ENCODE measurements at places on chromosomes 7 and 10.

DNA sequence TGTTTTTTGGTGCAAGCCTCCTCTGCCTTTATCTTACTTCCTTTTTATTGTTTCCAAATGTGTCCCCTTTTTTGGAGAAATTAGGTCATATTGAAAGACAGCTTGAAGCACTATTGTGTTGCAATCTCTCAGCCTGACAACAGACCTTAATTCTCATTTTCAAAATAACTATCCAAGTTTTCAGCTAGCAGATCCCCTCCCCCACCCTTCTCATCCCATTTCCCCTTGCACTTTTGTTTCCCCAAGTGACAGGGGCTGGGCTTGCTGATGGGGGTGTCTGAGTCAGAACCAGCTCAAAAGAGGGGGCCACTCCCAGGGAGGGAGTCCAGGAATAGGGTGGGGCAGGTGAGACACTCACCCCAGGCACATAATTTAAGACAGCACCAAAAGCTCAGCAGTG is 75.3 kb downstream of the MKI67 start:
- no peak for DNase-seq

GRCh38 chr10:132549371-132549770 is 11.8 kb downstream of the INPP5A start:
- DNase-seq, result no peak

DNA sequence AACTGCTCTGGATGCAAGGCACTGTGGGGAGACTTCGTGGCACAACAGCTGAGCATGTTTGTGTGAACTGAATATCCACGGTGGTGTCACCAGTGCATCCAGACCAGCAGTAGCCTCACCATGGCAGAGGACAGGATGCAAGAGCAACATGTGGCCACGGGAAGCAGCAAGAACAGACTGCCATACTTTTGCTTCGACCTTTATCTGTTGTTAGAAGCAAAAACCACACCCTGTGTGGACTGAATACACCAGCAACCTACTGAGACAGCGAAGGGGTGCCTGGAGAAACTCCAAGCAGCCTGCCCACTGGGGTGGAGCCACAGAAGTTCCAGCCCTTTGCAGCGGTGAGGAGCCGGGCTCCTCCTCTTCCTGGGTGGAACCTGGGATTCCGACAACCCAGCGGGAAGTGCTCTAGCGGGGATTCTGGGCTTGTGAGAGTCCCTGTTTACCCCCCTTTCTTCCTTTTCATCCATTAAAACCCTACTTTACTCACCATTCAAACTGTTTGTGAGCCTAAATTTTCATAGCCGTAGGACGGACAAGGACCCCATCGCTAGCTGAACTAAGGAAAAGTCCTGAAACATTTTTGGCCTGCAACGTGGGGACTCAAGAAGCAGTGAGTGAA is 584.9 kb downstream of the GRM8 start:
- peak; percentile 49 for DNase-seq

DNA sequence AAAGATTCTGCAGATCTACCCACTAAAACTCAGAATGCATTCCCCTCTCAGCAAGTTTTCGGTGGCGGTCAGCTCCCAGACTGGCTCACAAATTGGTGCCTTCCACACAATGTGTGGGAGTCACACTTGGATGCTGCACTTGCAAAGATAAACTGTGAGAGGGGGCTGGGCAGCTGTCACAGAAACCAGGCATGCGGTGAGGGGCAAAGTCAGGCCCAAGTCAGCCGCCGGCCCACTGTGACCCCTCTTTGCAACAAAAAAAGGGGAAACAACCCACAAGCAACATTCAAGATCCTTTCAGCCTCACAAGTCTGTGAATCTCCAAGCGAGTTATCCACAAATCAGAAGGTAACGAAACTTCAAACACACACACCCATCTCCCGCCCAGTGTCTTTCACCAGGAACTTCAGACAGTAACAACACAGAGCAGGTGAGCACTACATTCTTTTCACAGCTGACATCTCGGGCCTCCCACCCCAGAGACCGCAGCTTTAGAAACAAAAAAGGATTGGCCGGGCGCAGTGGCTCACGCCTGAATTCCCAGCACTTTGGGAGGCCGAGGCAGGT is 32.0 kb downstream of the SNX8 start:
- DNase-seq, result no peak

DNA sequence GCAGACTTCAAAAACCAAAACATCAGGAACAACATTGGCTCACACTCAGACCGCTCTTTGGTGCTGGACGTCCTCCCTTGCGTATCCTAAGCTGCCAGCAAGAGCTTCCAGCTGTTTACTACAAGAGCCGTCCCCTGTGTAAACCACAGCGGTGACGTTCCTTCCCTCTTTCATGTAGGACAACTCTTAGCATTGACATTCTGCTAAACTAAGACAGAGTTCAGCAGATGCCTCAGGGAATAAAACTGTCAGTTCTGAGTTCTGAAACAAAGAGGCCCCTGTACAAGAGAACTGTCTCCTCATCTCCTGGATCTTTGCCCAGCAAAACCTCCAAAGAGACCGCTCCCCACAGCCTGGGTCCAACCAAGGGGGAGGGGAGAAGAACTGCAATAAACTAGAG is 57.8 kb upstream of the OPALIN start:
- DNase-seq, result no peak

- DNase-seq, result no peak
These were observed 4.6 kb downstream of the CRYGN start for GRCh38 chr7:151435103-151435916.

DNA sequence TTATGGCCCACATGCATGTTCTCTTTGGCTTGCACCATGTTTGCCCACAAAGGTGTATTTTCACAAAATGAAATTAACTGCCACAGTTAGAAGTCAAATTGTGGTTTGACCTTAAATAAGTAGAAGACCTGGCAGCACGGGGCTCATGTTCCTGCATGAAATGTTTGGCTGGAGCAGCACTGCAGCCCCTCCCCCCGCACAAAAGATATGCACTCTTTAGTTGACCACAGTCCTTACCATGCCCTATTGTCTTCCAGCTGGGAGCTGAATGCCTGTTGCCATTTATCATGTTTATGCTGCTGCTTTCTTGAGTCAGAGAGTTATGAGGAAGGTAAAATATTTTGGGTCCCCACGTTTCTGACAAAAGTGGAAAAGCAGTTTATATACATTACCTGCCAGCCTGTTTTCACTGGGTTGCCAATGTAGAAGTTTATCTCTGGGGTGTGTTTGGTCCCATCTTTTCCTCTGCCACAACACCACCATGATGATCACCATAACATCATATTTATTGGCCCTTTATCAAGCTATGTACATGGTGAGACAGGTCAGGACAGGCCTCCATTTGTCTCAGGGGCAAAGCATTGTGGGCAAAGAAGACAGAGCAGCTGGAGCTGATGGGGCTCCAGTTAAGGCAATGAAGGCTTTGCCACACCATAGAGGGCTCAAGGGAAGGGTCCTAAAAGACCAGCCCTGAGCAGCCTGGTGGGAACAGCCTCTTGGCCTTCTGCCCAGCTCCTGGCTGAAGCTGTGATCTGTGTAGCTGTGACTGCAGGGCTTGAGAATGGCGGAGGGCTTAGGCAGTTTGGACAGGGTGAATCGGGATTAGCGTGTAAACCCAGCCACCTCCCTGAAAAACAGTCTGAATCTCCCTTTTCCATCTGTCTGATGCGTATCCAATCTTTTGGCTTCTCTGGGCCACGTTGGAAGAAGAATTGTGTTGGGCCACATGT is 5.4 kb downstream of the PRF1 start:
- no peak for DNase-seq

- no peak for DNase-seq
These were observed 87.0 kb downstream of the LARP4B start for GRCh38 chr10:844552-844951.

DNA sequence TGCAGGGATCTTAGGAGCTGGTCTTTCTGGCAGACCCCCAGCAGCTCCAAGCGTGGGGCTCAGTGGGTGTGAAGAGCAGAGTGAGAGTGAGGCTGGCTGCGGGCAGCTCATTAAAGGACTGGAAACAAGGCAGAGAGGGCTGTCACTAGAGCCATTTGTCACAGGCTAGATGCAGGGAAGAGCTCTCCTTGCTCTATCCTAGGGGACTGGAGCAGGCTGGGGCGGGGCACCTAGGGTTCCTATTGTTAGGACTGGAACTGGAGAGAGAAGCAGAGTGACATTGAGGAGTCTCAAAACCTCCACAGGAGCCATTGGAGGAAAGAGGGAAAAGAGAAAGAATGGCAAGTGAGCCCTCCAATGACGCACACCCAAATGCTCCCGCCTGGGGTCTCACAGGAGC is 772 bp upstream of the DDC start:
- DNase-seq, result no peak

- no peak for DNase-seq
These were observed 152.6 kb downstream of the POU6F2 start for GRCh38 chr7:39130274-39130673.
